ENCODE measurements at places on chromosomes 5 and 9.
A peak's percentile ranks its signal among the peaks of the same experiment; 100 is the strongest.

- no peak for DNase-seq
Observed at GRCh38 chr5:159026781-159027180, 72.9 kb downstream of the EBF1 start.

GRCh38 chr5:603081-603998 is 8.8 kb upstream of the CEP72 start:
- no peak for DNase-seq

GRCh38 chr5:177310757-177311391 is 824 bp downstream of the MXD3 start:
- peak; percentile 32 for DNase-seq

DNA sequence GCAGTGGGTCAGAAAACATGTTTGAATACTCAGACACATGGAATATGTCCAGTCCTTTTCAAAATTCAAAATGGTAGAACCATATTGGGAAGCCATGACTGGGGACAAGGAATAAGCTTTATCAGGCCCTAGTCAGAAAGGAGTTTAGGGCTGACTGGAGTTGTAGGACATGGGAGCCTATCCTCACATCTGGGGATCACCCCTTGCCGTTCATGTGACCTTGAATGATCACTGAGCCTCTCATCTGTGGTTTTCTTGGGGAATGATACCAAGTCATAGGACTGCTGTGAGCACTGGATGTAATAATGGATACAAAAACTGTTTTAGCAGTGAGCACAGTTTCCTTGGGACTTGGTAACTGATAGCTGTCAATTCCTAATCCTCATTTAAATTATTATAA is 84.7 kb downstream of the IQGAP2 start:
- DNase-seq: no peak

- DNase-seq: no peak
Observed at GRCh38 chr5:148482196-148482595, 98.4 kb downstream of the FBXO38 start.

DNA sequence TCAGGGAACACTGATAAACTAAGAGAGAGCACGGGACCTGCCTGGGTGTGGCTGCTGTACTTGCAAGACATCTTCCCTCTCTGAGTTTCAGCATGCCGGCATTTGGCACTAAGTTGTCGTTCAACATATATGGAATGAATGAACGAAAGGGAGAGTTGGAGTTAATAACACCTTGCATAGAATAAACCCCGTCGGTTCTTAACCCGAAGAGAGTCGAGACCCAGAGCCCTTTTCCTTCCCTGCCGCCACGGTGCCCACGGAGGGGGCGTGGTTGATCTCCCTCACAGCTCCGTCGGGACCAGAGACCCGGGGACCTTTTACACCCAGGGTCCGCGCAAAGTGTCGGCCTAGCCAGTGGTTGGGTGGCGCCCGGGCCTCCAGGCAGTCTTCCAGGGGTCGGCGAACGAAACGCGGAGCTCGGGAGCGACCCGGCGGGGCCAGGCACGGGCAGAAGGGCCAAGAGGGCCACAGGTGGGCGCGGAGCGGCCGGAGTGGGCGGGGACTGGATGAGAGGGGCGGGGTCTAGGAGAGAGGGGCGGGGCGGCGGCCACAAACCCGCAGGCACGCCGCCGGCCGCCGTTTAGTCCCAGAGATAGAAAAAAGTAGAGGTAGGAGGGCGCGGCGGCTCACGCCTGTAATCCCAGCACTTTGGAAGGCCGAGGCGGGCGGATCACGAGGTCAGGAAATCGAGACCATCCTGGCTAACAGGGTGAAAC is 735 bp upstream of the RPL26L1 start:
- DNase-seq: no peak

DNA sequence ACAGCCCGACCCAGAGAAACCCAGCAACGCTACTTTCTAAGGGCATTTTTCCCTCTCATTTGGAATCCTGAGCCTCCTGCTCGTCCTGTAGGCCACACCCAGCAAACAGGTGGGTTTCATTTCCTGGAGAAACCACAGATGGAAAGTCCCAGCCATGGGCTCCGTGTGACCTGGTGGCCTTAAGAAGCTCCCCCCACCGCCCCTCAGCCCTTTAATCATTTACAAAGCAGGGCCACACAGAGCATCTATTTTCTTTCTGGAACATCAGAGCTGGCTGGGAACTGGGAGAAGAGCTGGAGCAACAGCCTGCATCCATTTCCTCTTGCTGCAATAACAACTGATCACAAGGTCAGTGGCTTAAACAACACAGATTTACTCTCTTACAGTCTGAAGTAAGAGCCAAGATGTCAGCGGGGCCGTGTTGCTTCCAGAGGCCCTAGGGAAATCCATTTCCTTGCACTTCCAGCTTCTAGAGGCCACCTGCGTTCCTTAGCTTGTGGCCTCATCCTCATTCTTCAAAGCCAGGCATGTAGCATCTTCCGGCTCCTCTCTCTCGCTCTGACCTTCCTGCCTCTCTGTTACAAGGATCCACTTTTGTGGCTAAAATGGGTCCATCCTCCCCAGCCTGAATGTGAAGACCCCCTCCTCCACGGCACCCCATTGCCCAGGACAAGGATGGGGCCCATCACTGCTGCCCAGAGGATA is 40.5 kb downstream of the C9orf50 start:
- no peak for DNase-seq

DNA sequence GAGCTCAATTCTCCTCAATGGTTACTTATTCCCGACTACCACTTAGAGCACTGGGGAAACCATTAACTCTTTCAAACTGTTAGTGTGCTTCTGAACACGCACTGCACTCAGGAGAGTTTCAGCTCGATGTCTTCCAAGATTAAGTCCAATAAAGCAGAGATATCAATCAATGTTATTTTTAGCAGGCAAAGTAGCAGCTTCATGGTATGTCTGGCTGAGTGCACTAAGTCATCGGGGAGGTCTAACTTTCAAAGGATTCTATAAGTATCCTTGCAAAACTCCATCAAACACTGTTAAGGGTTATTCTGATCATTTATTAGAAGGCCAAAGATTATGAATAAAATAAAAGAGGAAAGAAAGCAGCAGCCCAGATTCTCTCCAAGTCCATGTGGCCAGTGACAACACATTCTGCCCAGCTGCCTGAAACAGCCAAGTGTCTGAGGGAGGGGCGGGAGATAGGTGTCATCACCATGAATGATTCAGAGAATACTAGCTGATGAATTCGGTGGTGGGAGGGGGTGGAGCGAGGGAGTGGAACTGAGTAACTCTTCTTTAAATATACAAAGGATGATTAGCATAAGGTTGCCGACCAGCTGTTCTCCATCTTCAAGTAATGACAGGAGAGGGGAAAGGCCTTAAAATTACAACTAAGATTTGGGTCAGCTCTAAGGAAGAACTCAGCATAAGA is 21.3 kb downstream of the NREP start:
- DNase-seq: peak; percentile 94

DNA sequence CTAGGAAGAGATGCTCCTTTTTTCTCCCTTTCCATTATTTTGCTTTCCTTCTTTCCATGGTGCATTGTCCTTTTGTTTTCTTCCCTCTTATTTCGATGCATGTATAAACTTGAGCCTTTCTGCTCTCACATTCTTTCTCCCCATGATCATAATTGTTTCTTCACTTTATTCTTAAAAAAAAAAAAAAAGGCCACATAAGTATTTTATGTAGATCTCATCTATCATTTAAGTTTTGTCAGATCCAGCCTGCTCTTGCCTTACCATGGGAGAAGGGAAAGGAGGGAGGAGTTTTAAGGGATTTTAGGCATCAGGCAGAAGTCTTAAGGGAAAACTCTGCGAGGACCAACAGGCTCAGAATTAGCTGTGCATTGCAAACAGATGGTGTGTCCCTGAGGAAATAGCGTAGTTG is 11.1 kb downstream of the TGFBR1 start:
- peak; percentile 92 for DNase-seq

- no peak for DNase-seq
Observed at GRCh38 chr5:133199417-133200178, 147.8 kb downstream of the HSPA4 start.
